Right forelimb (tissue), 1 donor: ENCODE measurements at places on chromosomes 1 and 21.

DNA sequence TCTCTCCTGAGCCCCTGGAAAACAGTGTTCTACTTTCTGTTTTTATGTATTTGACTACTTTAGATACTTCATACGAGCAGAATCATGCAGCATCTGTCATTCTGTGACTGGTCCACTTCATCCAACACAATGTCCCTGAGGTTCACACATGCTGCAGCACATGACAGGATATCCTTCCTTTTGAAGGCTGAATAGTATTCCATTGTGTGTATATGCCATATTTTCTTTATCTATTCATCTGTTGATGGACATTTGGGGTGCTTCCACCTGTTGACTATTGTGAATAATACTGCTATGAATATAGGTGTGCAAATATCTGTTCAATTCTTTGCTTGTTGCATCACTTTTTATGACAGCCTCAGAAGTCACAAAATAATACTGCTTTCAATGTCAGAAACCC is 55.8 kb downstream of the SH3GLB1 start:
- no peak for DNase-seq

DNA sequence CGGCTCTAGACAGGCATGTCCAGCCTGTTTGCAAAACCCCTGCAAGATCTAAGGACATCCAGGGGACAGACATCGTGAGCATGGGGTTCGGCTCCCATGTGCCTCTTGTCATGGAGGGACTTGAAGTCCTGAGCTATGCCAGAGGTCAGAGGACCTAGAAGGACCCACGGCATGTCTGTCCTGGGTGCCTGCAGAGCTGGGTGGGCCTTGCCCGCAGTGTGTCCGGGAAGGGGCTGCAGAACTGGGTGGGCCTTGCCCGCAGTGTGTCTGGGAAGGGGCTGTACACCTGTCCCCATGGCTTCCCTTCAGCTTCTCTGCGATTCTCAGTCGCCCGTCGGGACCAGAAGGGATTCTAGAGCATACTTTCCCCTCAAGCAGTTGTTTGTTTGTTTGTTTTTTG is 20.0 kb upstream of the TRAPPC10 start:
- no peak for DNase-seq

- no peak for DNase-seq
These were observed 483.0 kb downstream of the NCAM2 start for GRCh38 chr21:21481239-21481638.

DNA sequence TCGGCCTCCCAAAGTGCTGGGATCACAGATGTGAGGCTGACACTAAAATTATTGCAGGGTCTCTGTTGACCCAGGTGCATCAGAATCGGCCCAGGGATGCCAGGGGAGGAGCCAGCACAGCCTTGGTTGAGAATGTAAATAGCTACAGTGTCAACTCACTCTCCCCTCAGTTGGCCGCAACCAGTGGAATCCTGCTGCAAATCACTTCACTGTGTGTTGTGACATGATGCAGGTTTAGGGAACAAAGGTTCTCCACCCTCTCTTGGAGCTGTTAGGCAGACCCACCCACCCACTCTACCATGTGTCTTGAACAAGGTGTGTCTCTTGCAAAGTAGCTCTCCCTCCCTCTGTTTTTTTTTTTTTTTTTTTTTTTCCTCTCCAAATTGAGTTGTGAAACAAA is 60.5 kb upstream of the SOD1 start:
- no peak for DNase-seq
